ENCODE measurements at places on chromosomes 1 and 21.
A peak's percentile ranks its signal among the peaks of the same experiment; 100 is the strongest.

DNA sequence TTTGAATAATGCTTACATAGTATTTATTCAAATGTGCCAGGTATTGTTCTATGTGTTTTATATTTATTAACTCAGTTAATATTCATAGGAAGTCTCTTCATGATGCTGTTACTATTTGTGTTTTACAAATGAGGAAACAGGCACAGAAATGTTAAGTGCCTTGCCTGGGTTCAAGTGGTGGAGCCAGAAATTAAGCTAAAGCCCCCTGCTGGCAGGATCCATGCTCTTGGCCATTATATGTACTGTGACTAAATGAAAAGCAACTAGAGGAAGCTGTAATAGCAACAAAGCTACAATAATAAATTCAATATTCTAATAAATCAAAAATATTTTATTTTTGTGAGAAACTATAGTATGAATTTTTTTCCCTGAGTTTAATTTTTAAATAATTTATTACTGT lies 30.0 kb downstream of the IARS2 start:
- no peak overlapping the region for H3K4me3 ChIP-seq
- peaks cover 45% of the 10 kb centered on the region for H3K36me3 ChIP-seq
- H3K4me1 ChIP-seq = no peaks in the 10 kb centered on the region
- no peak for DNase-seq

DNA sequence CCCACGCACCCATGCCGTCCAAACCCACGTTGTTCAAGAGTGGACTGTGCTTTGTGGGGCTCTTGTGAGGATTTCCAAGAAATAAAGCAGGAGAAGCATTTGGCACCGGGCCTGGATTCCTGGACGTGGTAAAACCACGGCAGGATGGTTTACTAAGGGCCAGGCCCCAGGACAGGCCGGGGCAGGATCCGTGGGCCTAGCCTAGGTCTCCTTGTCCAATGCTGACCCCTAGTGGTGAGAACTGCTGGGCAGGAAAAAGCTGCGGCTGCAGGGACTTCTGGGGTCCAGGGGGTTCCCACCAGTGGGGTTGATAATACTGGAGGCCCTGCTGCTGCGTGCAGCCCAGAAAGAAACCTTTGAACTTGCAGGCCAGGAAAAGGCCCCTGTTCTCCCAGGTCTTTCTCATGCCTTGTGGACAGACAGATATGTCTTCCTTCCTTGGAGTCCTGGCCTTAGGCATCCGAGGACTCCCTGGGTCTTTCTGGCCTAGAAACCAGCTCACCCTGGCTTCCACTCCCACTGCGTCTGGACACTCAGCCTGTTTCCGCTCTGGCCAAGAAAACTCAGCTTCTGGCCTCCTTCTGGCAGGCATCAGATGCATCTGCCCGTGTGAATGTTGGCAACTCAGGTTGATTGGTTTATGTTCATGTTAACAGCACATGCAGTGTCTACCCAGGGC lies 106.9 kb upstream of the TMEM51 start:
- no peak overlapping the region for H3K4me3 ChIP-seq
- DNase-seq = peak; percentile 81
- no peaks in the 10 kb centered on the region for H3K27me3 ChIP-seq
- H3K36me3 ChIP-seq = peaks cover 8% of the 10 kb centered on the region

DNA sequence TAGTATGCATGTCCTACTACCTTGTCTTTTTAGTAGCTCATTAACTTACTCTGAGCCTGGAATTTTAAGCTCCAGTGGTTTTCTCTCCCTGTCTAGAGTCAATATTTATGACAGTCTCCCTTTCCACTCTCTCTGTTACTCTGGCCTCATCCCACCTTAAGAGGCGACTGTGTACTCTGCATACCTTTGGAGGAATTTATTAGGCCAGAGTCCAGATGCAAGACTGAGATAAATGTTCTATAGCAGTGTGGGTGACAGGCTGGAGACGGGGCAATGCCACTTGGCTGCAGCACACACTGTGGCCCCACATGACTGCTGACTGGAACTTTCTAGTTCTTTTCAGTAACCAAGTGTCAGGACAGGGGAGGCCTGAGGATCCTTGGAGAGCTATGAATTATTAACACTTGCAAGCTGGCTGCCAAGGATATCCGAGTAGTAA lies 4.1 kb upstream of the PDZK1 start:
- H3K36me3 ChIP-seq = no peaks in the 10 kb centered on the region
- no peak overlapping the region for H3K4me3 ChIP-seq
- H3K27me3 ChIP-seq = no peaks in the 10 kb centered on the region
- no peak overlapping the region for H3K27ac ChIP-seq

DNA sequence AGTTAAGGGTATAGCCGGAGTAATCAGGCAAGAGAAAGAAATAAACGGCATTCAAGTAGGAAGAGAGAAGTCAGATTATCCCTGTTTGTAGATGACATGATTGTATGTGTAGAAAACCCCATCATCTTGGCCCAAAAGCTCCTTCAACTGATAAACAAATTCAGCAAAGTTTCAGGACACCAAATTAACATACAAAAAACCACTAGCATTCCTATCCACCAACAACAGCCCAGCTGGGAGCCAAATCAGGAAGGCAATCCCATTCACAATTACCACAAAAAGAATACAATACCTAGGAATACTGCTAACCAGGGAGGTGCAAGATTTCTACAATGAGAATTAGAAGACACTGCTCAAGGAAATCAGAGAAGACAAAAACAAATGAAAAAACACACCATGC lies 45.3 kb downstream of the MAST2 start:
- DNase-seq = no peak
- H3K36me3 ChIP-seq = no peaks in the 10 kb centered on the region
- no peaks in the 10 kb centered on the region for H3K27me3 ChIP-seq

DNA sequence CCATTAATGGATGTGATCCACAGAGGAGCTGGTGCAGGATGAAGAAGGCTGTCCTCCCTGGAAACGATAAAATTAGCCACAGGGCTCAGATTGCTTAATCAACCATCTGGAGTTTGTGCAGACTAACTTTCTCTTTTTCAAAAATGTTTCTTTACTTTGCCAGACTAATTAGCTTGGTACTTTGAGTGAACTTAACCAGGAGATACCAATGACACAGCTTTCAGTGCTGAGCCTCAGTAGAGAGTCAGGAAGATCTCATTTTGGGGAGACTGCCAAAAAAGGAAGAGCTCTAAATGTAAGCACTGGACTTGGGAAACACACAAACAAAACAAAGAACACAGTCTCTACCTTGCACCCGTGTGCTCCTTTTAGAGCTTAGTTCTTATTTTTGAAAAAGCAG lies 248.1 kb upstream of the DEPDC1 start:
- no peaks in the 10 kb centered on the region for H3K4me1 ChIP-seq
- H3K36me3 ChIP-seq = no peaks in the 10 kb centered on the region
- no peaks in the 10 kb centered on the region for H3K27me3 ChIP-seq
- H3K4me3 ChIP-seq = no peak overlapping the region
- DNase-seq = no peak

- H3K27ac ChIP-seq = no peak overlapping the region
- peaks cover 19% of the 10 kb centered on the region for H3K4me1 ChIP-seq
- H3K27me3 ChIP-seq = no peaks in the 10 kb centered on the region
- H3K4me3 ChIP-seq = no peak overlapping the region
- DNase-seq = no peak
Observed at GRCh38 chr1:1755852-1756251, 22.4 kb downstream of the NADK start.

GRCh38 chr1:156493154-156493631 lies 7.4 kb downstream of the MEF2D start:
- no peak overlapping the region for H3K27ac ChIP-seq
- H3K4me3 ChIP-seq = no peak overlapping the region
- DNase-seq = peak; percentile 65
- peaks cover 100% of the 10 kb centered on the region for H3K4me1 ChIP-seq

- no peaks in the 10 kb centered on the region for H3K27me3 ChIP-seq
- peaks cover 9% of the 10 kb centered on the region for H3K4me1 ChIP-seq
- peaks cover 60% of the 10 kb centered on the region for H3K36me3 ChIP-seq
- no peak overlapping the region for H3K27ac ChIP-seq
- H3K4me3 ChIP-seq = no peak overlapping the region
Observed at GRCh38 chr1:26844424-26845196, 18.1 kb downstream of the ZDHHC18 start.

DNA sequence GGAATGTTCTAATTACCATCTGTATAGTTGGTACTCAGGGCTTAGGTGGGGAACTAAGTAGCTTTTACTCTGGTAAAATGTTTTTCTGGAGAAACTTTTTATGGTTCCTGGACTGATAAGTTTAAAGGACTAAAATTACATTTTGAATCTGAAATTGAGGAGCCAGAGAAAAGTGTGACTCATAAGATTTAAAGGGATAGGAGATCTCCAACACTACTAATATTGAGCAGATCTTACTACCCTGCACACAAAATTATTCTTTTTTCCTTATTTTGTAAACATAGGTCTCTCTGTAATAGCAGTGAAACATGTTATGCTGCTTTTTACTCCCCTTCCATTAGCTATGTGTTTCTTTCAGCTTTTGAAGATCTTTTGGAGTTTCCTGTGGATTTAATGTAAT lies 32.5 kb downstream of the MTF2 start:
- H3K4me3 ChIP-seq = no peak overlapping the region
- peaks cover 17% of the 10 kb centered on the region for H3K36me3 ChIP-seq
- H3K27me3 ChIP-seq = no peaks in the 10 kb centered on the region

DNA sequence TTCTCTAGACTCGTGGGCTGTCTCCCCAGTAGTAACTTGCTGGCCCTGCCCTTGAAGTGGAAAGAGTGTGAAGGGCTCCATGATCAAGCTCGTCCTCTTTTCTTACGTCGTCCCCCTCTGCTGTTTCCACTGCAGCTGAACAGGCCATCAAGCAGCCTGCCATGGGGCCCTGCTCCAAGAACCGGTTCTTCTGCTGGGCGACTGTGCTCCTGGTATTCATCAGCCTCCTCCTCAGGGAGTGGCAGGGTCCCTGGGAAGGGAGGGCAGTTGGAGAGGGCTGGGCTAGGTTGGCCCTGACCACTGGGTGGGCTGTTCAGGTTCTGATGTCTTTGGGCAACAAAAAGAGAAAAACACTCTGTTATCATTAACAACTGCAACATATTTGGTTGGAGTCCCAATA lies 151.5 kb downstream of the FCRL5 start:
- H3K27me3 ChIP-seq = peaks cover 3% of the 10 kb centered on the region
- H3K4me3 ChIP-seq = no peak overlapping the region
- no peaks in the 10 kb centered on the region for H3K36me3 ChIP-seq
- DNase-seq = no peak
- H3K27ac ChIP-seq = no peak overlapping the region

GRCh38 chr21:15837645-15838044 lies 107.9 kb downstream of the USP25 start:
- no peak overlapping the region for H3K27ac ChIP-seq
- peaks cover 36% of the 10 kb centered on the region for H3K36me3 ChIP-seq
- no peaks in the 10 kb centered on the region for H3K4me1 ChIP-seq
- H3K27me3 ChIP-seq = no peaks in the 10 kb centered on the region
- no peak overlapping the region for H3K4me3 ChIP-seq

DNA sequence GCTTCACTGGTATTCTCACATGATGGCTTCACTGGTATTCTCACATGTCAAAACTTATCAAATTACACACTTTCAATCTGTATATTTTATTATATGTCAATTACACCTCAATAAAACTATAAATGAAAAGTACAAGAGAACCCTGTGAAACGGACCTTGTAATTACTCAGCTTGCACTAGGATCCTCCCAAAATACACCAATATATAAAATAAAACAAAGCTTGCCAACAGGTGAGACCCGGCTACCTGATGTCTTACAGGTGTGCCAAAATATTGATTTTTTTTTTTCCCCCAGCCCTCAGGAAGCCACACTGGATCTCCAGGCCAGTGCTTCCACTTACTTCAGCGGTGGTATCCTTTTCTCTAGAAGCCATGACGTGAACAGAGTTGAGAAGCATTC lies 22.9 kb downstream of the PIK3C2B start:
- DNase-seq = no peak
- H3K36me3 ChIP-seq = peaks cover 16% of the 10 kb centered on the region
- no peak overlapping the region for H3K27ac ChIP-seq
- H3K27me3 ChIP-seq = no peaks in the 10 kb centered on the region

DNA sequence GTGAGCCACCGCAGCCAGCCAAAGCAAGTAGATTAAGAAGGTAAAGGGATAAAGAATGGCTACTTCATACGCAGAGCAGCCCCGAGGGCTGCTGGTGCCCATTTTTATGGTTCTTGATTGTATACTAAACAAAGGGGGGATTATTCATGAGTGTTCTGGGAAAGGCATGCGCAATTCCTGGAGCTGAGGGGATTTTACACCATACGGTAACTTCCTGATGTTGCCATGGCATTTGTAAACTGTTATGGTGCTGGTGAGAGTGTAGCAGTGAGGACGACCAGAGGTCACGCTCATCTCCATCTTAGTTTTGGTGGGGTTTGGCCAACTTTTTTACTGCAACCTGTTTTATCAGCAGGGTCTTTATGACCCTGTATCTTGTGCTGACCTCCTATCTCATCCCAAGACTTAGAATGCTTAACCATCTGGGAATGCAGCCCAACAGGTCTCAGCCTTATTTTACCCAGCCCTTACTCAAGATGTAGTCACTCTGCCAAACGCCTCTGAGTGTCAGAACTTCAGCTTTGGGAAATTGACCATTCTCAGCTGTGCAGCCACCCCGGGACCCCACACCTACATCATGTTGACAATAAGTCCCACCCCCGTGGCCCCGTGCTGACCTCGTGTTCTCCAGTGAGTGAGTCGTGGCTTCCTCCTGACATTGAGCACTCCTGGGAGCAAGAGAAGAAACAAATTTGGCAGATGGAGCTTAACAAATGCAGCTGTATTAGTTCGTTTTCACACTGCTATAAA lies 149.4 kb upstream of the COL6A1 start:
- H3K4me1 ChIP-seq = no peaks in the 10 kb centered on the region
- H3K36me3 ChIP-seq = no peaks in the 10 kb centered on the region
- no peak overlapping the region for H3K4me3 ChIP-seq
- no peak overlapping the region for H3K27ac ChIP-seq
- no peaks in the 10 kb centered on the region for H3K27me3 ChIP-seq

DNA sequence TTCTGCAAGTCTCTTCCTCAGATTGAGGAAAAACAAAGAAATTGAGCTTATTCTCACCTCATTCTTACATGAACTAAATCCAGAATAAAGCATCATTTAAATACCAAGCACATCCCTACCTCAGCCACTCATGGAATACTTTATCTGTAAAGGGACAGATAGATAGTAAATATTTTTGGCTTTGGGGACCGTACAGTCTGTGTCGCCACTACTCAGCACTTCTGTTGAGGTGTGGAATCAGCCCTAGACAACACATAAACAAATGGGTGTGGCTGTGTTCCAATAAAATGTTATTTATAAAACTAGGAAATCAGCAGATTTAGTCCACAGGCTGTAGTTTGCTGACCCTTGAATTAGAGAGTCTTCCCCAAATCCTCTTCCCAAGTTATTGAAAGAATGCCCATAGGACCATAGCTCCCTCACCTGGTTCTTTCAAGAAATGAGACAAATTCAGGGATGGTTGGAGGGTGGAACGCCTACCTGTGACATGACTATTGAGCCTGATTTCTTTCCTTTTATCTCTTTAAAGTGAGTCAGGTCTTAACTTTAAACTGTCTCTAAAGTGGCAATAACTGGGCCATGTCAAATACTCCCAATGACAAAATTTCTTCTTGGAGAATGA lies 878.5 kb downstream of the USP25 start:
- H3K27me3 ChIP-seq = no peaks in the 10 kb centered on the region
- H3K4me3 ChIP-seq = no peak overlapping the region
- H3K27ac ChIP-seq = no peak overlapping the region
- DNase-seq = no peak
- no peaks in the 10 kb centered on the region for H3K36me3 ChIP-seq

GRCh38 chr1:214500340-214501055 lies 50.9 kb downstream of the PTPN14 start:
- H3K4me3 ChIP-seq = no peak overlapping the region
- no peak for DNase-seq
- H3K27ac ChIP-seq = no peak overlapping the region
- H3K27me3 ChIP-seq = no peaks in the 10 kb centered on the region

Data from upper lobe of right lung (tissue), 1 donor.